Type B pancreatic cell (in vitro differentiated cells): ENCODE measurements at places on chromosomes 3 and 15.
A peak's percentile ranks its signal among the peaks of the same experiment; 100 is the strongest.

GRCh38 chr3:58535531-58536500 is 1.2 kb downstream of the ACOX2 start:
- DNase-seq, result peak; percentile 53

GRCh38 chr3:81242871-81243270 is 518.6 kb downstream of the GBE1 start:
- DNase-seq, result no peak

DNA sequence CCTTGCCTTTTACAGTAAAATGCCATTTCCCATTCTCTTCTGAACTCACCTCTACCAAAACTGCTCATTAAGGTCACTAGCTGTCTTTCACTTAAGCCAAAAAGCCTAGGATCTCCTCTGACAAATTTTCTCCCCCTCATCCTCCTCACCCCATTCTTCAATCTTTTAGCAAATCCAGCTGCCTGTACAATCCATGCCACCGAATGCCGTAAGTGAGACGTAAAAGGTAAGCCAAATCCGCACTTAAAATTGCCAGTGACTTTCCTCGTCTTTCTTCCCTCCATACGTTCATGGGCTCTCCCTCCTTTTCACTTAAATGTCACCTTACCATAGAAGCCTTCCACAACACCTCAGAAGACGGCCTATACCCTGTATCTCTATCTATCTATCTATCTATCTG is 13.8 kb downstream of the PSMD6 start:
- no peak for DNase-seq

DNA sequence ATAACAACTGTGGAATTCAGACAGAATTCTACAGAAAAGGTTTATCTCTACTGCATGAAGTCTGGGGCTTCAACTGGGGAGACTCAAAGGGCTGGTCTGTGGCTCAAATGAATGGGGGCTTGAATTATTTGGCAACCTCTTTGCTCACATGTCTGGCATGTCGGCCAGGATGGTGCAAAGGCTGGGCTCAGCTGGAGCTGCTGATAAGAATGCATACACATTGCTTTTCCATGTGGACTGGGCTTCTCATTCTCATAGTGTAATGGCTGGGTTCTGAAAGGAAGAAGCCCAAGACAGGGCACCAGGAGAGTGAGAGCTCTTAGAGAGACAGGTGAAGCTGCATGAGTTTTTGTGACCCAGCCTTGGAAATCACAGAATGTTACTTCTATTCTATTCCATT is 194.3 kb upstream of the SGO1 start:
- DNase-seq, result no peak

DNA sequence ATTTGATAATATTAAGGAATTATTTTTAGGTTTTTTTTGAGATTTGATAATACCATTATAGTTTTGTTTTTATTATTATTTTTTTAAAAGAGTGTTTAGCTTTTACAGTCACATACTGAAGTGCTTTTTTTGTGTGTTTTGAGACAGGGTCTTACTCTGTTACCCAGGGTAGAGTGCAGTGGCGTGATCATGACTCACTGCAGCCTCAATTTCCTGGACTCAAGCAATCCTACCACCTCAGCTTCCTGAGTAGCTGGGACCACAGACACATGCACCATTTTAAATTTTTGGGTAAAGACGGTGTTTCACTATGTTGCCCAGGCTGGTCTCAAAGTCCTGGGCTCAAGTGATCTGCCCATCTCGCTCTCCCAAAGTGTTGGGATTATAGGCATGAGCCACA is 73.0 kb downstream of the SUMF1 start:
- no peak for DNase-seq

DNA sequence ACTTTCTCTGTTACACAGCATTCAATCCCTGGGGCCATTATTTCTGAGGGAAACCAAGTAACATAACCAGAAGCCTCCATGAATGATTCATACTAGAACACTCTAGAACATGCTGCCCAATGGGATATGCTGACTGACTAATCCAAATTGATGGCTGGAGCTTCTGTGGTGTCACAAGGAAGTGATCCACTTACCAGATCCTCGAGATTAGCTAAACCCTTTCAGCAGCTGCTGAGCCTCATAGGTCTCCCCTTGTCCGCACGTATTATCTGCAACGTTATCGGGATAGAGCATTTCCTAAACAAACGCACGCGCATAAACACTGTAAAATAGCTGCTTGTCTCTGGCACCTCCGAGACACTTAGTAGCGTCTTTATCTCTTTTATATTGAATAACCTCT is 61.2 kb upstream of the PROK2 start:
- DNase-seq, result no peak

DNA sequence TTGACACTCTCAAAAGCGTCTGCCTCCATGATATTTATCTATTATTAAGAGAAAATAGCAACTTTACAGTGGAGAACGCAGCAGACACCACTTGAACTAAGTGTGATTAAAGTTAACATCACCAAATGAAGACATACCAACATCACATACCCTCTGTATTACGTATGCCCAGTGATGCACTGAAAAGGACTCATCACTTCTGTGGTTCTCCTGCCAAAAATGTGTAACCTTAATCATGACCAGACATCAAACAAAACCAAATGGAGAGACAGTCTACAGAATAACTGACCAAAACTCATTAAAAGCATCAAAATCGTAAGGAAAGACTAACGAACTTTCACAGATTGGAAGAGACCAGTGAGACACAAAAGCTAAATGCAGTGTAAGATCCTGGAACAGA is 103.2 kb downstream of the PPP2R3A start:
- no peak for DNase-seq

DNA sequence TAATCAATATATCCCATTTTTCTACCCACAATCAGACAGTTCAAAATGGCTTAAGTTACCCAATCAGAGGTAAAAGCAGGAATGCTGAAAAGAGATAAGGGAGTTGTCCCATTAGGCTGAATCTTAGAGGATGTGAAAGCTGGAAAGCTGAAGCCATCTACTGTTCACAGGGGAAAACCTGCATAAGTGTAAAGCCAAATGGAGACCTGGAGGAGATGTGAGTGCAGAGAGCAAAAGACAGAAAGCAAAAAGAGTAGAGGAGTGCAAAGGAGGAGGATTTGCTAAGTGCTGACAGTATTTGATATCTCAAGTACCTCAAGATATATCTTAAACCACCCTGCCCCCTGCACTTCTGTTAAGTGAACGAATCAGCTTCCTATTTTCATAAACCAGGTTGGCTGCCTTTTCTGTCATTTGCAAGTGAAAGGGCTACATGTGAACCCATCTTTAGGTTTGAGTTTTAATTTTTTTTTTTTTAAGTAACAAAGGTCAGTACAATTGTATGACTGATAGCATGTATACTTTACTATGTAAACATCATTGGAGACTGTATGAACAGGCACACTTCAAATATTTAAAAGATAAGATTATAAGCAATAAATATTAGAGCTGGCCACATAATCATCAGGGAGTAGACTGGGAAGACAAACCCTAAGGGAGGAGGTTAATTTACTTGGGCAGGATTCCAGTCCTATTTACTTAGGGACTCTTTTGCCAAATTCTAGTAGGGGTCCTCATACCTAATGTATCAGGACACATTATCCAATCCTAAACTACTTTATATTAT is 22.8 kb upstream of the P2RY1 start:
- no peak for DNase-seq

DNA sequence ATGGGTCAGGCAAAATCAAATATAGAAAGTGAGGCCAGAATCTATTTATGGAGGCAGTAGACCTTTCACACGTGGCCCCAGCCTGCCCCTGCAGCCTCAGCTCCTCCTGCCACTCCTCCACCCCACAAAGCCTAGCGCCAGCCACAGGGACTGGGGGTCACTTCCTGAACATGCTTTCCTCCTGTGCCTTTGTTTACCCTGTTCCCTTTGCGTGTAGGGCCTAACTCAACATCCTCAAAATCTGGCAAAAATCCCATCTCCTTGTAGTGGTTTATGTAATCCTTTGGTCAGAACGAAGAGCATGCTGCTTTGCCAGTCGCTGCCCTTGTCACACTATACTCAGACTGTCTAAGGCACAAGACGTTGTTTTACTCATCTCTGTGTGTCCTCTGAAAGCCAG is 39.6 kb downstream of the KBTBD12 start:
- no peak for DNase-seq

DNA sequence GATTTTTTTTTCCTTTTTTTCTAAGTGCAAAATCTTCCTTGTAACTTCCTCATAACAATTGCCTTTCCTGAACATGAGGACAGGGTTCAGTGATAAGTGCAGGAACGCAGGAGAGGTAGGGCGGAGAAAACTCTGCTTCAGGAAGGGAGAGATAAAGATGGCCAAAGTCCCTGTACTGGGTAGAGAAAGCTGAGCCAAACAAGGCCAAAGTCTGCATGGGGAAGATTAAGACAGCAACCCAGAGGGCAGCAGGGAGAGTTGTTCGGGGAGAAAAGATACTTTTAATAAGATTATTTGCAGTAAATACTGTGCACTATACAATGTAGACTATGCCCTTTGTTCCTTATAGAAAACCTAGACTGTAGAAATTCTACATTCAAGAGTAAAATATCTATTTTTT is 55.4 kb upstream of the LRRFIP2 start:
- no peak for DNase-seq

DNA sequence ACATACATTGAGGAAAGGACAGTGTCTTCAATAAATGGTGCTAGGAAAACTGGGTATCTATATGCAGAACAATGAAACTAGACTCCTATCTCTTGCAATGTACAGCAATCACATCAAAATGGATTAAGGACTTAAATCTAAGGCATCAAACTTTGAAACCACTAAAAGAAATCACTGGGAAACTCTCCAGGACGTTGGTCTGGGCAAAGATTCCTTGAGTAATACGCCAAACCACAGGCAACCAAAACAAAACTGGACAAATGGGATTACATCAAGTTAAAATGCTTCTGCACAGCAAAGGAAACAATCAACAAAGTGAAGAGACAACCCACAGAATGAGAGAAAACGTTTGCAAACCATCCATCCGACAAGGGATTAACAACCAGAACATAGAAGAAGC is 14.5 kb downstream of the LAMP3 start:
- DNase-seq, result no peak

DNA sequence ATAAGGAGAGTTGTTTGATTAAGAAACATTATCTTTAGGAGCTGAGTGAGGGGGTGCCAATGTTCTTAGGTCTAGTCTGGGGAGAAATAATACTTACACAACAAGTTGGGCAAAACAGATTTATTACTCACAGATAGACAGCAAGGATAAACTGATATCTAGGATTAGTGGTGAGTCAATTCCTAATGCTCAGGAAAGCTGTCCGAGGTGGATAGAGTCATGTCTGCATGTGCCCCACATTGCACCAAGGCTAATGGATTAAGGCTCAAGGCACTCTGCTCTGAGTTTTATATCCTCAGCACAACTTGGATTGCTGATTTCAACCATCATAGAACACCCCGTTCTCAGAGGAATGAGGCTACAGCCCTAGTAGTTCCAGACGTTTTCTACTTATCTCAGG is 1042.3 kb downstream of the OTOL1 start:
- no peak for DNase-seq

GRCh38 chr3:190040145-190040544 is 80.6 kb downstream of the P3H2 start:
- DNase-seq, result no peak

DNA sequence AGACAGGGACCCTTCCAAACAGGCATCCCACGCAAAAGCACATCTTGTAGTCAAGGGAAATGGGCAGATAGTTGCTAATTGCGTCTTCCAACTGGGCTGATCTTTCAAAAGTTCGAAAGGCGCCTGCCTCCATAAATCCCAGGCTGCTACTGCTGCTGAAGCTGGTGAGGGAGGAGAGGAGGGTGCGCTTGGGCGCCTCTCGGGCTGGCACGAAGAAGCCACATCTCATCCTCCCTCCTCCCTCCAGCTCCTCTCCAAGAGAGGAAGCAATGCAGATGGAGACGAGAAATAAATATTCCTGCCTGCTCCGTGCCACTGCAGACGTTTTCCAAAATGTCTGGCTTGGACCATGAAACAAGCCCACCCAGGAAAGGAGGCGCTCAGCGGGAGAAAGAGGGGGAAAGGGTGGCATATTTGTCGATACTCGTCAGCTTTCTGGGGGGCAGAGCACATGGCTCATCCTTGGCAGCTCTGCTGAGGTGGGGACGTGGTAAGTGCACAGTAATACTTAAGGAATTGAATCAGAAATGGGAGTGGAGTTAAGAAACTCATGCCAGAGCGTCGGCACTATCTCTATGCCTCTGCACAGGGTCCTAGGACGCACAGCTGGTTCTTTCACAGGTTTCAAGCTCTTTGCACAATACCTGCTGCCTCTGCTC is 88.9 kb upstream of the FEZF2 start:
- DNase-seq, result no peak

- DNase-seq, result no peak
These were observed 96.1 kb downstream of the FMN1 start for GRCh38 chr15:33098094-33099058.

- no peak for DNase-seq
These were observed 85.6 kb downstream of the CLSTN2 start for GRCh38 chr3:140020541-140020940.

- DNase-seq, result no peak
These were observed 76.7 kb downstream of the AAGAB start for GRCh38 chr15:67177752-67178151.

DNA sequence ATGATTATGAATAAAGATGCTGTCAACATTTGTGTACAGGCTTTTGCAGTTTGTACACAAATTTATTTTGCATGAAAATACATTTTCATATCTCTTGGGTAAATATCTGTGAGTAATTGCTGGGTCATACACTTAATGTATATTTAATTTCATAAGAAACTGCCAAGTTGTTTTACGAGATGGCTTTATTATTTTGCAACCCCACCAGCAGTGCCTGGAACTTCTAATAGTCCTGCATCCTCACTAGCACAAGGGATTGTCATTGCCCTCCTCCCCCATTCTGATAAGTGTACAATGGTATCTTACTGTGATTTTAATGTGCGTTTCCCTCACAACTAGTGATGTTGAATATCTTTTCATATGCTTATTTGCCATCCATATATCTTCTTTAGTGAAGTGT is 45.2 kb downstream of the ASTE1 start:
- no peak for DNase-seq

- no peak for DNase-seq
These were observed 44.3 kb upstream of the HACD2 start for GRCh38 chr3:123628996-123629746.

GRCh38 chr3:55615694-55616295 is 128.7 kb upstream of the WNT5A start:
- no peak for DNase-seq

- no peak for DNase-seq
These were observed 202.7 kb downstream of the CGGBP1 start for GRCh38 chr3:87856126-87856525.

- no peak for DNase-seq
These were observed 149.7 kb downstream of the THRB start for GRCh38 chr3:24344784-24345439.

DNA sequence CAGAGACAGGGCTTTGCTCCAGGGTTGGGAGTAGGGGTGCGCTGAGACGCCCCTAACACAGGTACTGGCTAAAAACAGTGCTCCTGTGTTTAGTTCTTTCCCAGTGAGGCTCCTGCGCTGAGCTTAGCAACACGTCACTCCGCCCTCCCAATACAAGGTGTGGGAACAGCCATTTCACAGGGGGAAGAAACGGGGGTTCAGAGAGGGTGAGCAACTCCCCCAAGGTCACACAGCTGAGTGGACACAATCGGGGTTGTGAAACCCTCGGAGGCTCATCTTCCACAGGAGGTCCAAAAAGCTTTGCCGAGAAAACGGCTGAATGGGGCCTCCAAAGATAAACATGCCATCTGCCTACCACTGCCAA is 628 bp downstream of the PRRT3 start:
- no peak for DNase-seq
